ENCODE measurements at places on chromosomes 7 and 10. TPM values are rescaled to one million over a fixed set of nuclear protein-coding genes. Genes with fewer than 3 reads are reported as not detected.
A peak's percentile ranks its signal among the peaks of the same experiment; 100 is the strongest.

GRCh38 chr10:72809006-72809405 is 84.5 kb upstream of the OIT3 start:
- no peaks in the 10 kb centered on the region for H3K36me3 ChIP-seq
- no peaks in the 10 kb centered on the region for H3K27me3 ChIP-seq
- no peak overlapping the region for H3K4me3 ChIP-seq
- H3K27ac ChIP-seq, result no peak overlapping the region

- H3K27me3 ChIP-seq, result no peaks in the 10 kb centered on the region
- H3K4me3 ChIP-seq, result no peak overlapping the region
- peak; percentile 95 for DNase-seq
- no peaks in the 10 kb centered on the region for H3K36me3 ChIP-seq
Measured at GRCh38 chr10:58237014-58237834, 30.5 kb downstream of the IPMK start.

GRCh38 chr7:27767374-27767773 is 27.4 kb downstream of the TAX1BP1 start:
- no peak overlapping the region for H3K4me3 ChIP-seq
- H3K27me3 ChIP-seq, result no peaks in the 10 kb centered on the region
- H3K27ac ChIP-seq, result no peak overlapping the region
- no peaks in the 10 kb centered on the region for H3K4me1 ChIP-seq
- H3K36me3 ChIP-seq, result peaks cover 11% of the 10 kb centered on the region

ADAM8 gene
- 1.7 TPM for total RNA-seq

- H3K27ac ChIP-seq, result no peak within 1 kb of the TSS
- no peak within 1 kb of the TSS for H3K4me3 ChIP-seq
- no peaks in the 10 kb centered on the region for H3K27me3 ChIP-seq
- no peak for DNase-seq
Measured at GRCh38 chr7:73830681-73831583, at the start of gene CLDN4. CLDN4 (plus strand) TSS chr7:73830996; CDS start chr7:73831202, 206 bp downstream.

- H3K36me3 ChIP-seq, result peaks cover 48% of the 10 kb centered on the region
- peak overlapping the region; percentile 48 for H3K27ac ChIP-seq
- H3K27me3 ChIP-seq, result no peaks in the 10 kb centered on the region
- H3K4me3 ChIP-seq, result no peak overlapping the region
- DNase-seq, result peak; percentile 91
- H3K4me1 ChIP-seq, result peaks cover 46% of the 10 kb centered on the region
Measured at GRCh38 chr7:43636093-43636492, 53.2 kb downstream of the STK17A start.

CACNB2 gene
- total RNA-seq, result 0.46 TPM

DNA sequence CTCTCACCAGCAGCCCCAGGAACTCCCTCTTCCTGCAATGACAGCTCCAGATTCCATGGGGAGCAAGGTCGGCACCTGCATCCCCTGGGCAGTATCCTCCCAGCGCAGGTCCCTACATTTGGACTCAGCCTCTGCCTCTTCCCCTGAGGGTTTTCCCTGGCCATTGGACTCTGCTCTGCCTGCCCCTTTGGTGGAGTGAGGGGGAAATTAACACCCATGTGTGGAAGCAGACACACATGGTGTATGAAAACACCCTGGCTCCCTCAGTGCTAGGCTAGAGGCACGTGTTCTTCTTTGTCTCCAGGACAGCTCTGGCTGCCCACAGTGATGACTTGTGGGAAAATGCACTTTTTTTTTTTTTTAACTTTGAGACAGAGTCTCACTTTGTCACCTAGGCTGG is 8.4 kb downstream of the PRF1 start:
- no peak overlapping the region for H3K4me3 ChIP-seq
- H3K27me3 ChIP-seq, result peaks cover 4% of the 10 kb centered on the region
- DNase-seq, result no peak
- H3K36me3 ChIP-seq, result no peaks in the 10 kb centered on the region

CRPPA gene
- 3.9 TPM for total RNA-seq

OR2A1 gene
- total RNA-seq, result not detected

DNA sequence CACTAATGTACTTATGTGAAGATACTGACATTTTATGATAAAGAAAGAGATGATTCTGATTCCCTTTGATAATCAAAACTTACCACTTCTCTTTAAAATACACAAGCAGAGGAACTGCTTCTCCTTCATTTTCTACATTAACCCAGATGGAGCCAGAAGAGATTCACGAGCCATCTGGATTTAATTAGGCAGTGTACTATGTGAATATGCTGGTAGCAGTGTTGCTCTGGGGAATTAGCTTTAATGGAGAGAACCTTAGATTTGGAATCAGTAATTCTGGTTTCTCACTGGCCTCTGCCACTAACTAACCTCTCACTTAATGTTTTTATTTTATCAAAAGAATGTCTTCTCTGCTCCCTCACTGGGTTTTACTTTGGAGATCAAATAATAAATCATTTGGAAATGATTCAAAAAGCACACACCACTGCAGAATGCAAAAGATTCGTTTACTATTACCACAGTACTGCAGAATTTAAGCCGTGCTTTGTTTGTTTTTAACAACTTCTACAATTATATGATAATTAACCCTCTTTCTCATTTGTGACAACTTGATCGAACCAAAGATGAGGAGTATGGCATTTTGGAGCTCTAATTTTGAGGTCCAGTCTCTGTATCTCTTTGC is 77.5 kb upstream of the PHYHIPL start:
- H3K4me1 ChIP-seq, result no peaks in the 10 kb centered on the region
- peaks cover 6% of the 10 kb centered on the region for H3K27me3 ChIP-seq
- H3K4me3 ChIP-seq, result no peak overlapping the region
- peak; percentile 25 for DNase-seq
- no peak overlapping the region for H3K27ac ChIP-seq

- peak within 1 kb of the TSS; percentile 77 for H3K27ac ChIP-seq
- H3K4me3 ChIP-seq, result peak within 1 kb of the TSS; percentile 65
- DNase-seq, result peak; percentile 55
- H3K36me3 ChIP-seq, result no peaks in the 10 kb centered on the region
- no peaks in the 10 kb centered on the region for H3K27me3 ChIP-seq
Measured at GRCh38 chr10:126904818-126905701, at the start of gene DOCK1. DOCK1 (plus strand) TSS chr10:126905428; CDS start chr10:126905518, 90 bp downstream.

- H3K36me3 ChIP-seq, result no peaks in the 10 kb centered on the region
- no peak for DNase-seq
- H3K27ac ChIP-seq, result no peak overlapping the region
- H3K27me3 ChIP-seq, result no peaks in the 10 kb centered on the region
- no peaks in the 10 kb centered on the region for H3K4me1 ChIP-seq
- H3K4me3 ChIP-seq, result no peak overlapping the region
Measured at GRCh38 chr7:14071045-14071444, 81.6 kb upstream of the ETV1 start.

DNA sequence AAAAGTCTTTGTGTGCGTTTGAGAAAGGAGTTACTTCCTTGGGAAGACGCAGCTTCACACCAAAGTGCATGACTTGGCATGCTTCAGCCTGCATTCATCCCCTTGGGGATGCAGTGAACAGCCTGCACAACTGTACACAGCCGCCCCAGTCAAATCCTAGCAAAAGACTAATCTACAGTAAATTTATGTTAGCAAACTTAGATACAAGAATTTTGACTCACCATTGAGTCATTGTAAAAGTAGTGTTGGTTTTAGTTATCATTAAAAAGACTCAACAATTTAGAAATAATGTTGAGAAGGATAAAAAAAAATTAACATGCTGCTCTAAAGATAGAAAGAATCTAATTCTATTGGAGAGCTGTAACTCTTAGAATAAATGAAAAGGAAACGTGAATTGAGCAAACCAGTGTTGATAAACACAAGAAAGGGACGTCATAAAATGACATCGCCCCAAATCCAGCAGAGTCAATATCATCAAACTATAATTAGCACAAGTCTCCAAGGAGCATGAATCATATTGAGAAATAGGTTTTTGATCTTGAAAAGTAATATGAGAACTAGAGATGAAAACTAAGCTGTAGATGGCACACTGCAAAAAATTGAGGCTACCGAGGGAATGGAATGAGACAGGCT is 11.9 kb upstream of the OPTN start:
- peak; percentile 70 for DNase-seq
- no peak overlapping the region for H3K4me3 ChIP-seq
- H3K4me1 ChIP-seq, result peaks cover 14% of the 10 kb centered on the region
- no peaks in the 10 kb centered on the region for H3K36me3 ChIP-seq

TUBAL3 gene
- not detected for total RNA-seq

DNA sequence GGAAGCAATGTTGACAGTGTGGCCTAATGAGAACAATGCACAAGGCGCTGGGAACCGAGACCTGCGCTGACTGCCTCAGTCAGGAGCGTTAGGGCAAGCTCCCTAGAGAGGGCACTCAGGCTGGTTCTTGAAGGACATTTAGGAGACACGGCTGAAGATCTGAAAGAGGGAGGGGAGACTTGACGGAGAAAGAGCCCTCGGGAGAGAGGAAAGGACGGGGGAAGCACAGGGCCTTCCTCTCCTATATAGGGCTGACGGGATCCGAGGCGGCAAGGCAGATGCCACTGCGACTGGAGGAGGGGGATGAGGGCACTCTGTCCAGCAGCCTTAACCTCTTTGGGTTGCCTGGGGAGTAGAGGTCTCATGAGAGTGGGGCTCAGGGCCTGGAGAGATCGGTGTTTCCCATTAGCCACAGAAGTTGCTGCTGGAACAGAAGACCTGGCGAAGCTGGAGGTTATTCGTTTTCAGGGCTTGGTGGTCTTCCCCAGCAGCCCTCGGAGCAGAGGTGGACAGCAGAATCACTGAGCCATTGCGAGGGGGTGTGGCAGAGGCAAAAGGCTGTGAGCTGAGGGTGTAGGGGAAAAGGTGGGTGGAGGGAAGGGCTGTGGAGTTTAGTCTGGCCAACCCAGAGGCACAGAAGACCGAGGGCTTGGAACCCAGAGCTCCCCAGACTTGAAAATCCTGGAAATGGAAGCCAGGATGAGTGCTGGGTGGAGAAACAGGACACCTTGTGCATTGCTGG is 36.0 kb downstream of the CLEC2L start:
- H3K27me3 ChIP-seq, result no peaks in the 10 kb centered on the region
- peaks cover 2% of the 10 kb centered on the region for H3K36me3 ChIP-seq
- H3K27ac ChIP-seq, result no peak overlapping the region
- H3K4me1 ChIP-seq, result no peaks in the 10 kb centered on the region
- no peak overlapping the region for H3K4me3 ChIP-seq

GRCh38 chr7:112868609-112869008 is 78.4 kb upstream of the TMEM168 start:
- no peaks in the 10 kb centered on the region for H3K27me3 ChIP-seq
- H3K36me3 ChIP-seq, result no peaks in the 10 kb centered on the region
- no peak overlapping the region for H3K27ac ChIP-seq
- no peaks in the 10 kb centered on the region for H3K4me1 ChIP-seq
- DNase-seq, result no peak

DNA sequence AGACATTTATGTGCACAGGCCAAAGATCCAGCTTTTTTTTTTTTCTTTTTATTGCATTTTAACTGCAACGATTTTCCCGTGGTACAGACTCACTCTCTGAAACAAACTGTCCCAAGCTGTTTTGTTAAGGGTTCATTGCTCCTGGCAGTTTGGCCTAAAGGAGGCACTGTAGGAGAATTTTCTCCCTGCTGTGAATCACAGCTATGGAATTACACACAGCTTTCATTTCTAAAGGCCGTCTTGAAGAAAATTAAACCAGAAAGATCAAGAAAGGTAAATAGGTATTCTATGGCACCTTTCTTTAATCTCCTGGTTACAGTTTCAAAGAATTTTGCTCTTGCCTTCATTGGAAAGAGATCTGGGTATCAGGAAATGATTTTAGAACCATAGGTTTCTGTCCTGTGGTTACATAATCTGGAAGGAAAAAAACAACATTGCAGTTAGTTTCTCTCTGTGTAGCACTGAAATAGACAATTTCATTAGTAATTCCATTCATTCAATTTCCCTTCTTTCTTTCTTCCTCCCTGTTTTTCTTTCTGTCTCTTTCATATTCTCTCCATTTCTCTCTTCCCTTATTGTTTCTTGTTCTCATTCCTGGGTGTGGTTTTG is 51.2 kb downstream of the PDK4 start:
- H3K4me3 ChIP-seq, result peak overlapping the region; percentile 40
- peak overlapping the region; percentile 9 for H3K27ac ChIP-seq
- H3K4me1 ChIP-seq, result peaks cover 3% of the 10 kb centered on the region
- H3K36me3 ChIP-seq, result no peaks in the 10 kb centered on the region
- no peaks in the 10 kb centered on the region for H3K27me3 ChIP-seq

CRCP gene
- total RNA-seq, result 26.8 TPM

DNA sequence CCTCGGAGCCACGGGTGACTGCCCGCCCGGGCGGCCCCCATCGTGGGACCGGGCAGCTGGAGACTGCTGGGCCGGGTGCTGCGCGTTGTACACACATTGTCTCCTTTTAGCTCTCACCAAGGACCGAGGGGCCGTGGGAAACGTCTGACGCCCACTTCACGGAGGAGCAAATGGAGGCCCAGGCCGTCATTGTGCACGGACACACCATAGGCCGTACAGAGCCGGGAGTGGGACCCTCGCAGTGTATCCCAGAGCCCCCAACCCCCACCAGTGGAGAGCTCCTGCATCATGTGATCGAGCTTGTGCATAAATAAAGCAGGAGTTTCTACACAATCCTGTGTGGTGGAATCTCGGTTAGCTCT is 722 bp downstream of the DENND10 start:
- no peaks in the 10 kb centered on the region for H3K27me3 ChIP-seq
- peaks cover 4% of the 10 kb centered on the region for H3K36me3 ChIP-seq
- H3K4me1 ChIP-seq, result peaks cover 7% of the 10 kb centered on the region
- H3K4me3 ChIP-seq, result peak overlapping the region; percentile 82

- DNase-seq, result no peak
- H3K4me3 ChIP-seq, result no peak overlapping the region
- H3K27ac ChIP-seq, result no peak overlapping the region
- no peaks in the 10 kb centered on the region for H3K36me3 ChIP-seq
Measured at GRCh38 chr10:129900825-129901224, 63.2 kb downstream of the EBF3 start.

DNA sequence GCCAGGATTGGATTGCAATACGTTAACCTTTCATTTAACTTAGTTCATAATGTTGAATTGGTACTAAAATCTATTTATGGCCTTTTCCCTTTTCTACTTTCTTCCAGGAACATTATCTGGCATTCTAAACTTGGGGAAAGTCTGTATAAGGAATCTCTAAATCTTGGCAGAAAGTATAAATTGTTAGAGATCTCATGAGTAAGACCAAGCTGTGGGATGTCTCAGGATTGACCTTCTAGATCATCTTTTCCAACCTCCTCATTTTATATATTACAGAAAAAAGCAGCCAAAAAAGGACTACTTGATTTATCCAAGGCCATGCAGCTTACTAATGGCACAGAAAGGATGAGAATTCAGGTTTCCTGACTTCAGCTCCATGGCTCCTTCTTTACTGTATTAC is 598.3 kb downstream of the INHBA start:
- H3K27me3 ChIP-seq, result no peaks in the 10 kb centered on the region
- no peak overlapping the region for H3K4me3 ChIP-seq
- peak overlapping the region; percentile 18 for H3K27ac ChIP-seq
- DNase-seq, result peak; percentile 70
- no peaks in the 10 kb centered on the region for H3K36me3 ChIP-seq

GRCh38 chr10:128047351-128047750 is 78.9 kb downstream of the MKI67 start:
- no peak overlapping the region for H3K4me3 ChIP-seq
- no peaks in the 10 kb centered on the region for H3K36me3 ChIP-seq
- no peaks in the 10 kb centered on the region for H3K27me3 ChIP-seq
- H3K27ac ChIP-seq, result no peak overlapping the region

TSPAN33 gene
- total RNA-seq, result 6.5 TPM

DNA sequence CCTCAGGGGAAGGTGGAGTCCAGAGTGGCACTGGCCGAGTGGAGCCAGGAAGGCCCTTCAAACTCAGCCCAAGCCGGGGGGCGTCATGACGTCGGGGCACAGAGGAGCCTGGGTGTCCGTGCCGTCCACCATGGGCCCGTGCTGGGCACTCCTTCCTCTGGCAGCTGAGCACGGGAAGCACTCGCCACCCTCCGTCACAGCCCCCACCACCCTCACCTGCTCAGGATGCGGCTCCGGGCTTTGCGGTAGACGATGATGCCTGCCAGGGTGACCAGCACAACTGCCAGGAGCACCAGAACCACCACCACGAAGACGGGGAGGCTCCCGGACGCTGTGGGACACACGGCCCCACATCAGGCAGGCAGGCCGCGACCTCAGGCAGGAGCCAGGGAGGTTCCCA is 8.1 kb downstream of the ADAM8 start:
- DNase-seq, result no peak
- H3K4me1 ChIP-seq, result no peaks in the 10 kb centered on the region
- H3K4me3 ChIP-seq, result no peak overlapping the region
- H3K36me3 ChIP-seq, result no peaks in the 10 kb centered on the region
- H3K27me3 ChIP-seq, result no peaks in the 10 kb centered on the region

All from astrocyte (in vitro differentiated cells and primary cell).